ENCODE measurements at places on chromosomes 13 and 19.

GRCh38 chr19:6424195-6424938 is at the start of gene KHSRP:
Gene KHSRP (minus strand): TSS chr19:6424811. CDS start chr19:6424701, 110 bp downstream.
- no peak for DNase-seq

DNA sequence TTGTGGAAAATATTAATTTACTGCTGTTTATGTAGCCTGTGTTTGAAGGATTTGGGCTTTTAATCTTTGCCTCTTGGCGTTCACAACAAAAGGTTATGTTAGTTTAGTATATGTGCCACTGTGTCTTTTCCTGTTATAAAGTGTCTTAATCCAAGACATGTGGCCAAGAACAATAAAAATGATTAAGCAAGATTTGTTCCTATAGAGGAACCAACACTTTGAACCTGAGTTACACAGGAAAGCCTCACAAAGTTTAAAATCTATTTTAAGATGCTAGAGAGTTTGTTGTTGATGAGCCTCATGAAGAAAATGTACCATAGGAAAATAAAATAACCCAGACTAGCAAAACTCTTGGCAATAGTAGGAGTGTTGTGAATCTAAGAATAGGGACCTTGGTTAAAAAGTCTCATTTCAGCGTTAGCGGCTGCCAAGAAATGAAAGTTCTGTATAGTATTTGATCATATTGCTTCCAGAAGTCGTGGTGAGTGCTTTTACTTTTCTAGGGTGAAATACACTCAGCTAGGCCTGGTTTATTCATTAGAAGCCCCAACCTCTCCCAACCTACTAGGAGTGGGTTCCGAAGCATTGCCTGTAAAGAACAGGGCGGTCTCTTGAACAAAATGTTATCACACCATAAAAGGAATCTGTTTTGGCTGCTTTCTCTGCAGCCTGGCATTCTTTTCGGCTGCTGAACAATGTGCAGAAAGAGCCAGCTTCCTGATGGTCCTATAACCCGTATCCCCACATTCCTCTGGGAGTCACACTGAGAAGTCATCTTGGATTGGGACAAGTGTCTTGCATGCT is 102.6 kb downstream of the LRCH1 start:
- DNase-seq: no peak

- no peak for DNase-seq
These were observed 7.6 kb upstream of the RSPH6A start for GRCh38 chr19:45822716-45823115.

DNA sequence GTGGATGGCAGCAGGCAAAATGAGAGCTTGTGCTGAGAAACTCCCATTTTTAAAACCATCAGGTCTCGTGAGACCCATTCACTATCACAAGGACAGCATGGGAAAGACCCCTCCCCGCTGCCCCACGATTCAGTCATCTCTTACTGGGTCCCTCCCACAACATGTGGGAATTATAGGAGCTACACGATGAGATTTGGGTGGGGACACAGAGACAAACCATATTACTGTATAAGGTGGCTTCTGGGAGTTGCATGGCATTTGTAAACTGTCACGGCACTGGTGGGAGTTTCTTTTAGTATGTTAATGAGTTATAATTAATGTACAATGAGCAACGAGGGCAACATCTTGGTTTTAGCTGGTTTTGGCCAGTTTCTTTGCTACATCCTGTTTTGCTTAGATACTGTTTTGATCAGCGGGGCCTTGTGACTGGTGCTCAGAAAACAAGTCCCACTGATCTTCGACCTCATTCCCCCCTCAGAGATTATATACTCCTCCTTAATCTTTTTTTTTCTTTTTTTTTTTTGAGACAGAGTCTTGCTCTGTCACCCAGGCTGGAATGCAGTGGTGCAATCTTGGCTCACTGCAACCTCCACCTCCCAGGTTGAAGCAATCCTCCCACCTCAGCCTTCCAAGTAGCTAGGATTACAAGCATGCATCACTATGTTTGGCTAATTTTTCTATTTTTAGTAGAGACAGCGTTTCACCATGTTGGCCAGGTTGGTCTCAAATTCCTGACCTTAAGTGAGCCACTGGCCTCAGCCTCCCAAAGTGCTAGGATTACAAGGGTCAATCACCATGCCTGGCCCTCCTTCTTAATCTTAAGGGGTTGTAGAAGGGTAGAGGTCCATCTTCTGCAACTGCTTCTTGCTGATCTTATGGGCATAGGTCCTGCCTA is 21.3 kb upstream of the ZNF599 start:
- DNase-seq: no peak

GRCh38 chr19:51803967-51804366 is 9.0 kb downstream of the FPR3 start:
- DNase-seq: no peak

GRCh38 chr19:6167115-6167514 is 31.6 kb downstream of the ACSBG2 start:
- DNase-seq: no peak

Data from IMR-90 (cell line).